ENCODE measurements at places on chromosomes 11 and 22.
A peak's percentile ranks its signal among the peaks of the same experiment; 100 is the strongest.

GRCh38 chr22:37455896-37456295, 28.6 kb upstream of the ELFN2 start:
- DNase-seq: no peak
- H3K27me3 ChIP-seq: no peaks in the 10 kb centered on the region
- no peaks in the 10 kb centered on the region for H3K4me1 ChIP-seq
- H3K36me3 ChIP-seq: no peaks in the 10 kb centered on the region

DNA sequence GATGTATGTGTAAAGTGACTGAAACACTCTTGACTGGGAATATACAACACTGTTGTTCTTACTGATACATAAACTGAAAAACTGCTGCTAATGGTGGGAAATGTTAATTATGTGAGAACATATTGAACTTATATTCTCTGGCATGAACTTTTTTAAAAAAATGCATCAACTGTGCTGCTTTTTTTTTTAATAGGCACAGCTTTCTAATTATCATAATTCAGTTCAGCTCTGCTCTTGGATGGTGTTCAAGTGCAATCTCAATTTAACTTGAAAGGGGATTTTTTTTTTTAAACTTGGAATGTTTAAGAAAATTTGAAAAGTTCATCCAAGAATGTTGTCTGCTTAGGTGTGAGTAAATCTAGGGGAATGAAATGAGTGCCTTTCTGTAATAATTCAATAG, 5.2 kb downstream of the TEAD1 start:
- H3K4me3 ChIP-seq: no peak overlapping the region
- no peak for DNase-seq
- peaks cover 82% of the 10 kb centered on the region for H3K27me3 ChIP-seq
- H3K4me1 ChIP-seq: no peaks in the 10 kb centered on the region

DNA sequence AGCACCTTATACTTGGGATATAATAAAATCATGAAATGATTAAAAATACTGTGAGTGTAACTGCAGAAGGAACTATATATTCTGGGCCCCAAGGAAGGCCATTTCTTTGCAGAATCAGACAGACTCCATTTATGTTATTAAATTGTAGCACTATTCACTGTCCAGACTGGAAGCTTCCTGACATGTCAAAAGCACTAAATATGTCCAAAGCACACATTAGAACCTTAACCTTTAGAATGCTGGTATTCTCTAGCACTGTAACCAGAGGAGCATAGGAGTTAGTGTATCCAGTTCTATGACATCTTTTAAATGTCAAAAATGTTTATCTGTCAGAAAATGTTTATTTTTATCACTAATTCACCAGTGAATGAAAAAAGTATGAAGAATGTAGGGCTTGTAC, 246.9 kb downstream of the CADM1 start:
- H3K27ac ChIP-seq: no peak overlapping the region
- no peak overlapping the region for H3K4me3 ChIP-seq
- no peaks in the 10 kb centered on the region for H3K27me3 ChIP-seq

GRCh38 chr11:121792185-121792584, 323.8 kb downstream of the BLID start:
- peaks cover 2% of the 10 kb centered on the region for H3K27me3 ChIP-seq
- DNase-seq: no peak
- H3K36me3 ChIP-seq: no peaks in the 10 kb centered on the region
- H3K27ac ChIP-seq: no peak overlapping the region
- H3K4me1 ChIP-seq: no peaks in the 10 kb centered on the region

DNA sequence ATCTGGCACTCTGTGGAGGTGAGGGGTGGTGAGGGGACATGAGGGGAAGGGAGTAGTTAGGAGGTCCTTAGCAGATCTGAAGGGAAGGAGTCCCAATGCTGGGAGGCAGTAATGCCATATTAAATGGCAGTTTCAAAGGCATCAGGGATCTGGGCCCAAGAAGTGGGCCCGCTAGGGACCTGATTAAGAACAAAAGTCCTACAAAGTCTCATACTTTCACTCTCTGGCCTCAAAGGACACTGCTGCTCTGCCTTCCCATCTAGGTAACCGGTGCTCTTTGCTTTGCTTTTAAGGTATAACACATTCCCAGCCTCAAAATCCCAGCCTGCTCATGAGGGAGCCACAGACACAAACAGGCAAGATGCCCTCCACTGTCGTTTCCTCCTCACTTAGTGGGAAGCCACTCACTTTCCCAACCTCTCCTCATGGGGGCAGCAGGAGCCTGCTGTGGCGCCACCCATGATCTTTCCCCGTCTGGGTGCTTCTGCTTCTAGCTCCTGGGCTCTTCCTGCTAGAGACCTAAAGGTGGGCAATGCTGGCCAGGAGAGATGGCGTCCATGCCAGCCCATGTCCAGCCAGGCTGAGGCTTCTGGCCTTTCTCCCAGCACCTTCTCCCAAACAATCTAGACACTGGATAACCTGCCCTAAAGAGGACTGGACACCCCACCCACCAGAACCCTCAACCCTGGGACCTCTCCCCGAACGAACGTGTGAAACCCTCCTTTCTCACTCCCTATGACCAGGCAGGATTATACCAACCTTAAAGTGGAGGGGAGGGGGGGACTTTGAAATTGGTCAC, 68.3 kb downstream of the PLEKHA7 start:
- no peak for DNase-seq
- H3K4me3 ChIP-seq: no peak overlapping the region
- no peaks in the 10 kb centered on the region for H3K27me3 ChIP-seq
- H3K27ac ChIP-seq: no peak overlapping the region
- H3K4me1 ChIP-seq: no peaks in the 10 kb centered on the region

- H3K4me1 ChIP-seq: peaks cover 13% of the 10 kb centered on the region
- H3K27ac ChIP-seq: no peak overlapping the region
- H3K27me3 ChIP-seq: no peaks in the 10 kb centered on the region
- H3K4me3 ChIP-seq: no peak overlapping the region
- H3K36me3 ChIP-seq: no peaks in the 10 kb centered on the region
Measured at GRCh38 chr11:124608147-124608546, 3.1 kb upstream of the PANX3 start.

DNA sequence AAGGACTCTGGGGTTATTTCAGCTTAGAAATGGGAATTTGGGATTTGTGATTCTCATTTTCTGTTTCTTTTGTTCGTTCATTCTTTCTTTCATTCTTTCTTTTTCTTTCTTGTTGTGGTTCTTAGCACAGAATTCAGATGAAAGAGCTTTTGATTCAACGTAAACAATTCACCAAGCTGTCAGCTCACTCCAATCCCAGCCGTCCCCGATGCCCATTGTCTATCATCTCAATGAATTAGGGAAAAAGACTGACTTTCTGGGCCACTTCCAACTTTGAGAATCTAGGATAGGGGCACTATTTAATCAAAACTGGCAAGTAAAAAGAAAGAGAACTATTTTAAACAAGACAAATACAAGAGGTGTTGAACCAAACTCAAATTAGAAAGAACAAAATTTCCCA, 25.1 kb upstream of the TMA7B start:
- no peaks in the 10 kb centered on the region for H3K36me3 ChIP-seq
- peaks cover 8% of the 10 kb centered on the region for H3K4me1 ChIP-seq
- DNase-seq: no peak
- H3K27ac ChIP-seq: no peak overlapping the region
- no peak overlapping the region for H3K4me3 ChIP-seq

DNA sequence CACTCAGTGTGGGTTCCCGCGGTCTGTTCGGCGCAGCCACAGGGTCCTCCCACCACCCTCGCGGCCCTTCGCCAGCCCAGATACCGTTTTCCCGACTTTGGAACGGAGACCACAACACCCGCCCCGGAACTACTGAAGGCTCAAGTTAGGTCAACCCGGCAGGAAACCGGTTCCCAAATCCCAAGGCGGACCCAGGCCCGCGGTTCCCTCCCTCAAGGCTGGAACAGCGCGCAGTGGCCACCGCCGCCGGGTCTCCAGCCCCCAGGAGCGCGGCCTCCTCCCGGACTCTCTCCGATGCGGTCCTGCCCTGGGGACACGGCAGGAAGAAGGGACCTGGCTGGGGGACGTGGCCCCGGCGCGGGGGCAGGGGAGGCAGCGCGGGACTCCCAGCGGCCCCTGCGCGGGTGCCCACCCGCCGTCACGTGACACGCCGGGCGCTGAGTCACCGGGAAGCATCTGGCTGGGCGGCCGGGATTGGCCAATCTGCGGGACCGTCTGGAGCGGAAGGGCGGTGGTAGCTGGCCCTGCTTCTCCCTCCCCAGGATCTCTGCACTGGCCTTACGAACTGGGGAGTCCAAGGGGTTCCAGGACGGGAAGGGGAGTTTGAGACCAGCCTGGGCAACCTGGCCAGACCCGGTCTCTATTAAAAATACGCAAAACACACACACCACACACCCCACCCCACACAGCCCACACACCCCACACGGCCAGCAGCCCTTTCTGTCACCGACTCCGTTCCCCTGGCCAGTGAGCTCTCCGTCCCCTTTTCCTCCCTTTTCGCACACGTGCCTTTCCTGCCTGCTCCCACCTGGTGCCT, 21.5 kb upstream of the MALAT1 start:
- no peaks in the 10 kb centered on the region for H3K27me3 ChIP-seq
- peak overlapping the region; percentile 97 for H3K27ac ChIP-seq
- peak overlapping the region; percentile 88 for H3K4me3 ChIP-seq
- peak; percentile 98 for DNase-seq

- no peaks in the 10 kb centered on the region for H3K36me3 ChIP-seq
- no peak for DNase-seq
- no peaks in the 10 kb centered on the region for H3K27me3 ChIP-seq
- no peak overlapping the region for H3K4me3 ChIP-seq
Measured at GRCh38 chr22:44823396-44823795, 71.0 kb downstream of the ARHGAP8 start.

DNA sequence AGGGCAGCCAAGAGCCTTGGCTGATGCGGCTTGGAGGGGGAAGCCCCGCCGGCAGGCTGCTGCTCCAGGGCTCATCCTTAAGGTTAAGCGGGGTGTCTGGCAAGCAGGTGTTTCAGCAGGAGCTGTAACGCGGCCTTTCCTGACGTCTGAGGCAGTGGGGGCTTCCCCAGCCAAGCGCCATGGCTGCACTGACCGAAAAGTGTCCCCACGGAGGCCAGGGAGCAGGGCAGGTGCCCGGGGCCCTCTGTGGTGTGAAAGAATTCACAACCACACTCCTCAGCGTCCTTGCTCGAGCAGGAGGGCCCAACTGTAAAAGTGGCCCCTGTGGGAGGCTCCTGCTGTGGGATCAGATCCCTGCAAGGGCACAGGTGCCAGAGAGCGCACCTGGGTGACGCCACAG, 79.2 kb downstream of the DHCR7 start:
- no peaks in the 10 kb centered on the region for H3K36me3 ChIP-seq
- no peaks in the 10 kb centered on the region for H3K27me3 ChIP-seq
- H3K4me3 ChIP-seq: no peak overlapping the region

- H3K27me3 ChIP-seq: no peaks in the 10 kb centered on the region
- H3K27ac ChIP-seq: no peak overlapping the region
- H3K4me3 ChIP-seq: no peak overlapping the region
- H3K4me1 ChIP-seq: peaks cover 16% of the 10 kb centered on the region
Measured at GRCh38 chr11:82864268-82864667, 36.0 kb downstream of the PRCP start.

DNA sequence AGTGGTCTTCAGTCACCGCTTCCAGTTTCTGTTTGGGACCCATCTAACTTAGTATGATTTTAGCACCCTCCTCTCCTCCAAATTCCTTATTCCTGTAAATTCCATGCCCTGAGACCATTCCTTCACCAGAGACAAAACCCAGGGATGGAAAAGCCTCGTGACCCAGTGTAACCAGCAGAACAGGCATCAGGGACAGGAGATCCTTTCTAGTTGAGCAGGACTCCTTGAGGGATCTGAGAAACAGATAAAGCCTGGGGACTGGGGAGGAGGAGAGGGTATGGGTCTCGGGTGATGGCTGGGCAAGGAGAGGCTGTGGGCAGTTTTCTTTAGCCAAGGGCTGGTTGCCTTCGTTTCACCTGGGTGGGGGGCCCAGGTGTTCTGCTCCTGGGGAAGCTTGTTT, 40.9 kb downstream of the TEAD1 start:
- DNase-seq: no peak
- H3K27ac ChIP-seq: no peak overlapping the region
- H3K4me1 ChIP-seq: no peaks in the 10 kb centered on the region
- H3K36me3 ChIP-seq: no peaks in the 10 kb centered on the region
- no peaks in the 10 kb centered on the region for H3K27me3 ChIP-seq

DNA sequence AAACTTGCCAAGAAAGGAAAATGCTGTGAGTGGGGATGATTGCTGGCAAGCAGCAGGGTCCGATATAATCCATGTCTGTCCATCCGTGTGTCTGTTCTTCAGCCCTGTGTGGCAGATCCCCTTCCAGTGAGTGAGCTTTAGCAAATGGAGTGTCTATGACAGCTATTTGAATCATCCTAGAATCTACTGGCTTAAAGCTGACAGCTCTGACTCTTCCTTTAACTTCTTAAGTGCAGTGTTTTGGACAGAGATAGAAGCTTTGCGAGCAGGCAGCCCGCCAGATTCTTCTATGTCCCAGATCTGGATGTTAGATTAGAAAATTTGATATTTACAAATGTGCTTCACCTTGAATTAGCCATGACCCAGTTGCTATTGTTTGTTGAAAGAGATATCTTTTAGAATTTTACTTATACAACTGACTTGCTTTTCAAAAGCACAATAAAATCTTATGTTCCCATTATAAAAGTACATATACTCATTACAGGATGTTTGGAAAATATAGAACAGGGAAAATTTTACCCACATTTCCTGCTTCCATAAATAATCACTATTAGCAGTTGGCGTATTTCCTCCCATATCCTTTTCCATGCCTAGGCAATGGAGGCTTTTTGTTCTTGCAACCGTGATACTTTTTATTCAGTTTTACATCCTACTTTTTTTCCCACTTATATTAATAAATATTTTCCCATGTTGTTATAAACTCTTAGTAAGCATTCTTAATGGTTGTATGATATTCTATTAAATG, 124.5 kb downstream of the COMMD9 start:
- DNase-seq: no peak
- H3K36me3 ChIP-seq: no peaks in the 10 kb centered on the region
- no peaks in the 10 kb centered on the region for H3K4me1 ChIP-seq
- H3K27ac ChIP-seq: no peak overlapping the region

GRCh38 chr22:46089426-46090035, 60.8 kb upstream of the PPARA start:
- no peaks in the 10 kb centered on the region for H3K4me1 ChIP-seq
- H3K36me3 ChIP-seq: peaks cover 42% of the 10 kb centered on the region
- no peak for DNase-seq
- H3K4me3 ChIP-seq: no peak overlapping the region
- no peaks in the 10 kb centered on the region for H3K27me3 ChIP-seq

GRCh38 chr11:113555071-113555619, 79.9 kb upstream of the DRD2 start:
- no peaks in the 10 kb centered on the region for H3K27me3 ChIP-seq
- no peaks in the 10 kb centered on the region for H3K36me3 ChIP-seq

GRCh38 chr11:118882491-118882890, 1.2 kb upstream of the CXCR5 start:
- peak; percentile 84 for DNase-seq
- no peak overlapping the region for H3K4me3 ChIP-seq
- no peaks in the 10 kb centered on the region for H3K36me3 ChIP-seq

DNA sequence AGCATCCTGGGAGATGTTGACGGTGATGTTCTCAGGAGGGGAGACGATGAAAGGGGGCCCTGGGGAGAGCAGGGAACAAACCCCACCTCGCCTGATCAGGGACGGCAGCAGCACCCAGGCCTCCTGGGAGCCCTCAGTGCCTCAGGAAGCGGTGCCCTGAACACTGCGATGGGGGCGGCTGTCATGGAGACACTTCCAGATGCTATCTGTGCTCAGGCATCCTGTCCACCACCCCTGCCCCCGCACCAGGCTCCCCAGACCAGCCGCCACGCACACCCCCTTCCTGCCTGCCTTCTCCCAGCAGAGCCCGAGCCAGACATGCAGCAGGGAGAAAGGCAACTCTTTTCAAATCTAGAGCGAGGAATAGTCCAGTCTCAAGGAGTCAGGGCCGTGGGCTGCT, 20.6 kb downstream of the IGSF9B start:
- no peak overlapping the region for H3K27ac ChIP-seq
- no peaks in the 10 kb centered on the region for H3K27me3 ChIP-seq
- H3K36me3 ChIP-seq: no peaks in the 10 kb centered on the region
- H3K4me1 ChIP-seq: no peaks in the 10 kb centered on the region

Measured in CD14-positive monocyte (primary cell).